ENCODE measurements at places on chromosomes 4 and X.

DNA sequence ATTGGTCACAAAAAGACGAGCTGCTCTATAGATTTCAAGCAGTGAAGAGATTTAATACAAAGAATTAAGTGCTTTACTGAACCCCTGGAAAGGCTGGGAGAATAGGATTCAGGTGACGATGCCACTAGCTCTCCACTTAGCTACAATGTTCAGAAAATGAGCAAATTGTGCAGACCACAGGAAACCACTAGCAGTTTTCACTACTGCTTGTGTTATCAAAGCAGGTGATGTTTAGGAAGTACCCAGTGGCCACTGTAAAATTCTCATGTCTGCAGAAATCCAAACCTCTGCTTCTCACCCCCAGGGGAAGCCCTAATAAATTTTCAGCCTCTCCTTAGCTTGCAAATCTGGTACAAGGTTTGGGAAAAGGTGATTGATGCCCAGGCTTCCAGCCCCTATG, 165.1 kb downstream of the IL1RAPL1 start:
- DNase-seq: no peak

- DNase-seq: no peak
Measured at GRCh38 chr4:80097400-80098177, 24.6 kb upstream of the ANTXR2 start.

DNA sequence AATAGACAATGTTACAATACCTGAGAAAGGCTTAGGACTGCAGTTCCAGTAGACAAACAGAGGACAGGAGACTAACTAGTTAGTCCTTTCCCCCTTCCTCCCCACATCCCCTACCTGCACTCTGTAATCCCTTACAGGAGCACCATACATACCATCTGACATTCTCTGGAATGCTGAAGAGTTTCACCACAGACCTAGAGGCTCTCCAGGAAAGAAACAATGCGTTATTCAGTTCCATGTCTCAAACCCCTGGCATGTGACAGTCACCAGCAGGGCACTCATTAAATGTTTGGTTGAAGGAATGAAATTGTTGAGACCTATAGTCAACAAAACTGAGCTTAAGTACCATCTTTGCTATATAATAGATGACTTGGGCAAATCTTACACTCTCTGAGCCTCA, 100.2 kb upstream of the USP38 start:
- DNase-seq: no peak

DNA sequence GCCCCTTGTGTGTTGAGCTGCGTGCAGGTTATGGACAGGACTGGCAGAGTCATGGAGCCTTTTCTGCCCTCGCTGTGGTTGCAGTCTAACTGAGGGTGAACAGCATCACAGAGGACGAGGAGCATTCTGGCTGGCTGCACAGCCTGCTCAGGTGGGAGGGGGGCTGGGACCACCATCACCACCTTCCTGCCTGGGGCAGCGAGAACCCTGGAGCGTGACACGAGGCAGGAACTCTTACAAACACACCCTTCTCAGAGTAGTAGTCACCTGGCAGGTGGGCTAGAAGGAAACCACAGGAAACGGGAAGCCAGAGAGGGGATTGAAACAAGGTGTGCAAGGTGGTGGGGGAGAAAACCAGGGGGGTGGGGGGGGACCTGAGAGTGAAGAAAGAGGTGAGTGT, 25.6 kb downstream of the TKTL1 start:
- no peak for DNase-seq

DNA sequence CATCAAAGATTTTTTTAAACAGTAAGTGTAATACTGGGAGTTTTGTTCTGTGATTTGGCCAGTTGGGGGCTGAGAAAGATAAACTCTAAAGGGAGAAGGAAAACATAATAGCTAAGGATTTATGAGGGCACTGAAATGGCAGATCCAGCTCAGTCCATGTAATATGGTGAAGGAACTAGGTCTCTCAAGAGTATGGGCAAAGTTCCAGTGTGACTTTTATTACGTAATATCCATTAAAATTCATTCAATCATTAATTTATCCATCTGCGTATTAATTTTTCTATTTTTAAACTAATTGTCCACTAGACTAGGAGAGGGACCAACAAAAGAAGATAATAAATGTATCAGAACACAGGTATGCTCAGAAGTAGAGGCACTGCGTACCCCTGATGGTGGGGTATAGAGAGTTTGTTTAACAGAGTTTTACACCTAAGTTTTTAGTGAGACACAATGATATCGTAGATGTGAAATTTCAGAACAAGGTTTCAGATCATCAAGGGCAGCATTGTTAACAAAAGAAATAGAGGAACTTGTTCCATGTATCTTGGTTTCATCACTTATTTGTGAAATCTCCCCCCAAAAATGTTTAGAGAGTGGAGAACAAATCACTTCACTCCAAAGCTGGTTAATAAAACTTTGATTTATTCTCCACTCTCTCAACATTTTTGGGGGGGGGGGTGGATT, 351.1 kb downstream of the GRXCR1 start:
- no peak for DNase-seq

DNA sequence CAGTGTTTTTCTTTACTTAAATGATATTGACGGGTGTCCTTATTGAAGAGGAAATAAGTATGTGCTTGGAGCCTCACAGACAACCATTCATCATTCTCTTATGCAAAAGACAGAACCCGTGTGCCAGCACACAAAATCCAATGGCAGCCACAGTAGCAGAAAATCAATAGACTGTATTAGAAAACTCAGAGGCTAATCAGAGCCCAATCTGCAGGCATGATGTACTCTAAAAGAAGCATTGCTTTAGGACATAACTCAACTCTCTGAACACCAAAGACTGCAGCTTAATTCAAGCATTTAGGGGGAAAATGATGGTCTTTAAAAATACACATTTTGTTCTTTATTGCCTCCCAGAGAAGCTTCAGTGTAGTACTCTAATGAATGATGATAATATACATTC, 476.9 kb downstream of the PDHA2 start:
- DNase-seq: no peak

DNA sequence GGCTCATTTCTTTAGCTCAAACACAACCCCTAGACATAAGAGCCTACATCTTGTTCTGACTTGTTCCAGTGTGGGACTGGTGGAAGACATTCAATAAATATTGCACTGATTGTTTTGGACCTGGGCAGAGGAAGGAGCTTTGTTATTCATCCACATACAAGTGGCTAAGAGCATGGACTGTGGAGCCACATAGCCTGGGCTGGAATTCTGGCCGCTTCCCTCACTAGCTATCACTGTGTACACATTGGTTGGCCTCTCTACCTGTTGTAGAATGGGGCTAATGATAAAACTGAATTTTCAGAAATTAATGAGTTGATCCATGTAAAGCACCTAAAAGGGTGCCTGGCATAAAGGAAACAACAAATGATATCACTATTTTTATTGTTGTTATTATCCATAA, 80.0 kb downstream of the ZNF674 start:
- no peak for DNase-seq

DNA sequence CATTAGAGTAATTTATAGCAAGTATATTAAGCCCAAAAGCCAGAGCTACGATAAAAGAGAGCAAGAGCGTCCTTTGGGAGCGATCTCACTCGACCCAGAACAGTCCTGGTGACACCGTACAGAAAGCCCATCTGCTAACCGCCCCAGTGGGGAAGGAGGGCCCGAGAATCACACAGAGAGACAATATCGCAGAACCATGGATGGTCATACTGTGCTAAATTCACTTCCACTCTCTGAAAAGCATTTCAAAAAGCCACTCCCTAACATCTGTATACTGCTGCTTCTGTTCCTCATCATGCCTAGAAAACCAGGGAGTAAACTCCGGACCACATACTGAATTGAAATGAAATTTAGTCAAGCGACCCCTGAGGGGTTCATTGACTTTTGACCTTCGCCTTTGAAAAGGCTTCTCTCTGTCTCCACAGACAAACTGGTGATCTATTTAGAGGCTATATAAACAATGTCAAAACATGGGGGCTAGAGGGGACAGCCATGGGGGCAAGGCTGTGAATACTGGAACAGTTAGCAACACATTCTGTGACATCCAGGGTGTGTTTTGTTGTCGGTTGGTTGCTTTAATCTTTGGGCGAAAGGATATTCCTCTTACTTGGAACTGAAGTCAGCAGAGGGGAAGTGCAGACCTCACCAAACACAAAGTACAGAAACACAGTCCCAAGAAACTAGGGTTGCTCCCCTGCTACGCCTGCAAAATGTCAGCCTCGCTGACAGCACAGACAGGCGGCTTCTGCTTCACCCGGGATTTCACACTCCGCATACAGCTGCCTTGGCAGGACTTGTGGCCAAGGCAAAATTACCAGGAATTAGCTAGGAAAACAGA, 129.0 kb upstream of the RASGEF1B start:
- no peak for DNase-seq

DNA sequence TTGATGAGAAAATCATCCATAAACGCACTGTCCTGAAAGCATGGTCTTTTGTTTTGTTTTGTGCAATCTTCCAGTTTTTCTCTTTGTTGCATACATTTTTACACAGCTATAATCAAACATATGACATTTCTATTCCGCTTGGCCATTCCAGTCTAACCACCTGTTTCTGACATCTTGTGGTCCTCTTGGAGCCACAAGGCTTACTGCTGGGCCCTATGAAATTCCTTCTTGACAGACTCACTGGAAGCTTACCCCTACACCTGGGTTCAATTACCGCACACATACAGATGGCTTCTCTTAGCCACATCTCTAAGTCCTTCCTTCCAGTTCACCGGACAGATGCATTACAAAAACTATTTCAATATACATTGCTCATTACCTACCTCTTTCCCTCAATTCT, 72.4 kb downstream of the PAPSS1 start:
- no peak for DNase-seq

DNA sequence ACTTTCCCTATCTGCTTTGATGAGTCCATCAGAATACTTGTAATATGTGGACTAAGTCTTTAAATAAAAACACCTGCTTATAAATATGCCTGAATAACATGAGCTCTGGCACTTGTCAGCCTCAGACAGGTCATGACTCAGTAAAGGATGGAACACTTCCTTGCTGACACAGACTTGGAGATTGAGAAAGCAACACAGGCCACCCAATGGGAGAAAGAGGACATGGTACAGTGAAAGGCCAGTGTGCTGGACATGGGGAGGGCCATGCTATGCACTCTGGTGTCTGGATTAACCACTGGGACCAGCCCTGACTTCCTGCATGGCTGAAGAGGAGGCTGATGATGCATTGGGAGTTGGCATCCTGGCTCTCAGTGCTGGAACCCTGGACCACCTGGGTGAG, 149.5 kb downstream of the DHRSX start:
- no peak for DNase-seq

DNA sequence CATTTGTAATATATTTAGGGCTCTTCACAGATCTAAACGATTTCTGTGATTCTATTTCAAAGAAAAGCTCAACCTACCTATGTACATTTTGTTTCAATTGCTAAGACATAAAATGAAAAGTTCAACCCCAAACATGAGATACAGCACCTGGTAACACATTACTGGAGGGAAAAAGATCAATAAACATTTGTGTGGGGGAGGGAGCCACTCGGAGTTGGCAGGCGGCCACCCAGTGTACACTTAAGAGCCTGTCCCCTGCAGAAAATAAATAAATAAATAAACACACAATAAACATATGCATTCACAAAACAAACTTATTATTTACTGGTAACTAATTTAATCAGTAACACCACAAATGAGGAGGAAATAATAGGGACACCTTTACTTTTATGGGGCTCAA, 19.3 kb downstream of the PRSS48 start:
- DNase-seq: no peak

DNA sequence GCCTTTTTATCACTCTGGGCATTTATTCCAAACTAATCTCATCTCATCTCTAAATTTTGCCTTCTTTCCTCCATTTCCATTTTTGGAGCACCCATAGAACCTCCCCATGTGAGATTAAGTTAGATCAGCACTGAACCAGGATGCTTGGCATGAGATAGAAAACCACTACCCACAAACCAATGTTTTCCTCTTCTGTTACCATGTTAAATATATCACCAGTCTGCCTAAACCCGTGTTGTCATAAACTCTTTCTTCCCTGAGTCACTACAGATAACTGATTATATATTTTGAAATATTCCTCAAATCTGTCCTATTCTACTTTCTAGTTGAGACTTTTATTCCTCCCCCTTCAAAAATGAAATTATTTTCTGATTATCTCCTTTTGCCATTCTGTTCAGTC, 37.6 kb downstream of the GABRB1 start:
- no peak for DNase-seq

- DNase-seq: no peak
Measured at GRCh38 chr4:30801876-30802275, 81.7 kb downstream of the PCDH7 start.
